ENCODE measurements at places on chromosomes 2 and 18. TPM values are rescaled to one million over a fixed set of nuclear protein-coding genes. Genes with fewer than 3 reads are reported as not detected.

Gene DPYSL5
- total RNA-seq: not detected

Gene CNGA3
- not detected for total RNA-seq

Gene UGT1A10
- not detected for total RNA-seq

Gene LOXHD1
- total RNA-seq: not detected

Gene CLHC1
- total RNA-seq: 11.3 TPM

Gene WDR12
- 39.0 TPM for total RNA-seq

Gene IL1RL2
- total RNA-seq: not detected

Gene KIF5C
- 0.09 TPM for total RNA-seq

Gene FSIP2
- 0.38 TPM for total RNA-seq

Gene GCFC2
- 9.0 TPM for total RNA-seq

Gene ASAP2
- total RNA-seq: 61.9 TPM

Gene GPBAR1
- under 0.01 TPM for total RNA-seq

Gene KLHL14
- not detected for total RNA-seq

Gene RMND5A
- 40.8 TPM for total RNA-seq

All from endothelial cell of coronary artery (primary cell).